ENCODE measurements at places on chromosomes 1 and 21.

- DNase-seq = no peak
Measured at GRCh38 chr1:104765085-104765484, 1015.4 kb downstream of the AMY1C start.

DNA sequence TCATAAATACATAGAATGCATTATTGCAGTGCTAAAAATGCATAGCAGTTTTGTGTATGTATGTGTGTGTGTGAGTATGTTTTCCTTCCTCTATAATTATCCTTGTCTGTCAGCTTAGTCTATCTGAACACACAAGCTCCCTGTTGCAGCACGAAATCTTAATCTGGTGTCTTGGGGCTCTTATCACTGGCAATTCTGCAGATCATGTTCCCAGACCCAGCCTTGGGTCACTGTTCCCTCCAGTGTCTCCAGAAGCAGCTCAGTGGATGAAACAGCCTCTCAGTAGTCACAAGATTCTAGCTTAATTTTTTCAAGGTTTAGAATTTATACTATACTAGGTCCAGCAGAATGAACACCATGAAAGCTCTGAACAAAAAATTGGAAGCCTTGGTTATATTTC is 777.9 kb downstream of the MRPL39 start:
- DNase-seq = no peak

- DNase-seq = no peak
Measured at GRCh38 chr1:39825432-39825941, 36.8 kb upstream of the BMP8B start.

GRCh38 chr1:63322944-63323864 is 837 bp downstream of the FOXD3 start:
- DNase-seq = no peak

DNA sequence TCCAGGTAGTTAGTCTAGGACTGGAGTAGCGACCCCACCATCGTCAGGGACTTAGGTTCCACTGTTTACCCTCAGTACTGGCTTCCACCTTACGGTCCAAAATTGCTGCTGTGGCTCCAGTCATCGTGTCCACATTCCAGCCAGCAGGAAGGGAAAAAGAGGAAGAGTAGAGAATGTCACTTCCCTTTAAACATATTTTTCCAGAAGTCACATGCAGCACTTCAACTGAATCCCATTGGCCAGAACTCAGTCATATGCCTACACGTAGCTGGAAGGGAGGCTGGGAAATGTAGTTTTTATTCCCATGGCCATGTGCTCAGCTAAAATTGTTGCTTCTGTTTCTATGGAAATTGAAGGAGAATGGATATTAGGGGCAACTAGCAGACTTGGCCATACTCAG is 84.1 kb upstream of the SELENON start:
- DNase-seq = no peak

- DNase-seq = no peak
Measured at GRCh38 chr1:88741413-88741812, 57.3 kb downstream of the PKN2 start.

GRCh38 chr1:30704765-30705509 is 18.4 kb downstream of the MATN1 start:
- DNase-seq = no peak

DNA sequence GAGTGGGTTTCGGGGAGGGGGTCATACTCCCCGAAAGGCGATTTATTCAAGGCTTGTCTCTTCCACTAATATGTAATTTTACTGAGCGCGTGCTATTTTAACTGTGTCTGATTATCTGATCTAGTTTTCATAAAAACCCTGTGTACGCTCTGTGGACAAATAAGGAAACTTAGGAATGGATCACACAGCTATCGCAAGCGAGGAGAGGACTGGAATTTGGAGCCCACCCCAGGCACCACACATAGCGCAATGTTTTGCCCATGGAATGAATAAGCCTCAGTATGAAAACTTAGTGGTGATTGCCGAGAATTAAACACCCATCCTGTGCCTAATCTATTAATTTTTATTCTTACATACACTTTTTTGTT is 9.8 kb upstream of the RAB42 start:
- DNase-seq = no peak

DNA sequence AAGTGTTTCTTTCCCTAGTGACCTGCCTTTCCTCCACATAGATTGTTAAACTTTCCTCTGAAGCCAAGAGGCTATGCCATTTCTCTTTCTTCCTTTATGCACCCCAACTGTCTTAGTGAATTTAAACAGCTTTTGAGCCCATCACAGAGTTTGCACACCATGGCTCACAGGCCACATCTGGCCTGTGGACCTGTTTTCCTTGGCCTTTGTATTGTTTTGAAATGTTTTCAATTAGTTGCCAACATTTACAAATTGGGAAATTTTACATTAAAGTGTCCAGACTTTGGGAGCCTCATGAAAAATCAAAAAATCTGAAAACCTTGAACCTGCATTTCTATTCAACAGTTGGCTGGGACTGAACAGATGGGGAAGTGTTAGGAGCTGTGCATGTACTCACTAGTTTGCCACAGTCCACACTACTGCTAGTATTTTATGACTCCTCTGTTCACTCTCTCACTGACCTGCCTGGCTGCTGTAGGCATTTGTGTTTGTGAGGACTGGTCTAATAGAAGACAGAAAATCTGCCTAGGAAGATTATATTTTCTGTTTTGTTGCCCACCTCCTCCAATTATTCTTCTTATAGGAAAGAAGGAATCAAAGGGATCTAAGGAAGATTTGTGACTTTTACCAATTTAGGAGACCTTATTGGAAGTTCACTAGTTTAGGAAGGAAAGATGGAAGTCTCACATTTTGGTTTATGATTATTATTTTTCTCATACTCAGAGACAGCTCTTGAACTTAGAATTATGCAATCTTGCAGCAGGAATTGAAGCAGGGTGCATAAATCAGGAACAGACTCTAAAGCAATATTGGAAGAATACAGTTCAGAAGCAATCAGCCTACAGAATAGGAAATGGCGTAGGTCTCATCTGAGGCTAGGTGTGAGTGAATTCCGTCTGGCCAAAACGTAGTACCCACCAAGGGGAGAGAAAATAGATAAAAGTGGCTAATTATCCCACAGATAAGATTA is 134.7 kb downstream of the HLX start:
- DNase-seq = no peak

DNA sequence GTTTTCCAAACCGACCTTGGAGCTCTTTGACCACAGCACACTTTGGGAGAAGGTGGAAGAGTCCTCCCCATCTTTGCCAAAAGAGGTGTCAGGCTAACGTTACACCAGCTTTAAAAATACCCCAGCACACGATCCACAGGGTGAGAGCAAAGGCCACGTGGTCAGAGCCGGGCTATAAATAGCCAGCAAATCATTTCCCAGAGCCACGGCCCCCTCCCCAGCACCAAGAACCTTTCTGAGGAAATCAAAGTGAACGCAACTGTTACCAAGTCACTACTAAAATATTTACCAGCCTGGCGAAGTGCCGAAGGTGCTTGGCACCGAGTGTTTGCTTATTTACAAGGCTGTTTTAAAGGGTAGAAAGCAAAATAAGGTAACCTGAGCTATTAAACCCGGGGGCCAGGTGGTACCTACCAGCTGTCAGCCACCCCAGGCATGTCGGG is 72.4 kb downstream of the CASZ1 start:
- DNase-seq = no peak

DNA sequence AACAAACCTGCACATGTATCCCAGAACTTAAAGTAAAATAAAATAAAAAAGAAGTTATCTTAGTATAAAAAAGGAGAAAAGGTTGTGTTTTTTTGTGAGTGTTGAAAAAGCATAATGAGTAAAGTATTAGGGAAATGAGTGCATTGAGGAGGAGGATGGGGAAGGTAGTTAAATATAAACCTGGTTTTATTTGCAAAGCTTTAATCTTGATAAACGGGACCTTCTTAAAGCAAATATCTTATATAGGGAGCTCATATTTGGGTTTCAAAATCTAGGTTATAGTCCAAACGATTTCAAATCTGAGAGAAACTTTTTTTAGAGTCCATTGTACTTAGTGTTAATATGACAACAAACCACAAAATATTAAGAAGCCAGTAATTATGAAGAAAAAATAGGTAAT is 21.7 kb upstream of the SLC19A2 start:
- DNase-seq = no peak

GRCh38 chr1:14866911-14867612 is 268.6 kb downstream of the KAZN start:
- DNase-seq = no peak

DNA sequence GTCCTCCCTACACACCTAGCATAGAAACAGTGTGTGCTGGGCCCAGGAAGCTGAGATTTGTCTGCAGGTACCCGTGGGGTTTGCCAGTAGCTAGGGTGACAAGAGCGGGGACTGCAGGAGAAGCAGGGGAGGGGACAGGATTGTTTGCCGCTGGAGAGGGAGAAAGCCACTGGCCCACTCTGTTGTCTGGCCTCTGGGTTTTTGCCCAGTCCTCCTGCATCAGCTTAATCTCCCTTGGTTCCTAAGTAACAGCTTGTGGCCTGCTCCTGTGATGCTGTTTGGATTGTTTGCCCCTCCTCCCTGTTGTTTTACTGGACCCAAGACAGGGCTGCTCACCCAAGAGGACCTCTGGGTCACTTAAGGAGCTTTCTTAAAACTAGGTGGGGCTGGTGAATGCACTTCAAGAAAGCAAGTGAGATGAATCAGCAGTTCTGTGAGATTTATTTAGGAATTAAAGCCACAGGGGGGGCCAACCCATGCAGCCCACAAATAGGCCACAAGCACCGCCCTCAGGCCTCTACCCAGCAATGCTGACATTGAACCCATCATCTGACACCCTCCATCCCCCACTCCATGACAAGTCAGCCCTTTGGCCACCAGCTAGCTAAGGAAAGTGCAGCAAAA is 142.8 kb downstream of the ZZZ3 start:
- DNase-seq = no peak

DNA sequence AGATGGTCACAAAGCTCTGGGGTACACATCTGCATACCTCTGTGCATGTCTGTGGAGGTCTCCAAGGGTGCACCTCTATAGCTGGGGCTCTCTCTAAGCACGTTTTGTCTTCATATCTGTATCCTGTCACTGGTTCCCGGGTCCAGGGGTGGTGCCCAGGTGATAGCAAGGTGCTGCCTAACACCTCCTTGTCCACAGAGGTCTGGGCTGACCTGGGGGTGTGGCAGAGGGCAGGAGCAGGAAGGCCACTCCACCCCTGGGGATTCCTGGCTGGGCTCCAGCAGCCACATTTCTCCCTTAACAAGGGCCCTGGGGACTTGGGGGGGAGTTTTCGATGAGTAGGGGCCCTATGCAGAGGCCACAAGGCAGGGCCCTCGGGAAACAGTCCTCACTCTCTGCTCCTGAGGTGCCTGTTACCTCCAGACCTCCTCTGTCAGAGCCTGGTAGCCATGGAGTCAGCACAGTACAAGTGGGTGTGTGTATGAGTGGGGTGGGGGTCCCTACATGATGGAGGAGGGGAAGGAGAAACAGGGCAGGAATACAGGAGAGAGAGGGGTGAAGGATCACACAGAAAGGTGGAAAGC is 7.0 kb upstream of the CDCP2 start:
- no peak for DNase-seq

- no peak for DNase-seq
Measured at GRCh38 chr1:150237746-150238145, 1.8 kb upstream of the ANP32E start.

- no peak for DNase-seq
Measured at GRCh38 chr1:114113411-114114184, 40.1 kb downstream of the SYT6 start.

- DNase-seq = no peak
Measured at GRCh38 chr1:75996196-75996595, 64.0 kb upstream of the ASB17 start.

- DNase-seq = no peak
Measured at GRCh38 chr1:39006287-39006686, 15.2 kb downstream of the AKIRIN1 start.

- no peak for DNase-seq
Measured at GRCh38 chr1:22830041-22830566, 119.5 kb downstream of the EPHB2 start.

DNA sequence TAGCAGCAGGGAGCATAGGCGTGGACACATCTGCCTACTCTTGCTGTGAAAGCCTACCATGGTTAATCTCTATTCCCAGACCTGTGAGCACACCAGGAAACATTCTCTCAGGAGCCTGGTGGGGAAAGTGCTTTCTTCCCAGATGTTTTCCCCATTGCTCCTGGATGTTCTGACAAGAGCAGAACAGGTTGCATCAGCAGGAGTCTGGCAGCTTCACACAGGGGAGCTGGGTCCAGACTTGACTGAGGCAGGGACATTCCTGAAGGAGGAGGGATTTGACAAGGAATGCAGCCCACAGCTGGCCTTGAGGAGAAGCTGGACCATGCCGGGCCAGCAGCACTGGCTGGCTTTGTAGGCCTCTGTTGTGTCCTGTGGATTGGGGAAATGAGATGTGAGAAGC is 21.0 kb upstream of the ARTN start:
- DNase-seq = no peak

GRCh38 chr1:63723602-63724001 is 50.2 kb upstream of the ROR1 start:
- DNase-seq = no peak

GRCh38 chr1:218943371-218943770 is 230.3 kb upstream of the LYPLAL1 start:
- no peak for DNase-seq

GRCh38 chr1:147726168-147726567 is 34.2 kb downstream of the GJA5 start:
- no peak for DNase-seq

Data from activated CD4-positive, alpha-beta T cell treated with anti-CD3 and anti-CD28 coated beads for 1 hour (primary cell).